Endothelial cell of umbilical vein (primary cell): ENCODE measurements at places on chromosomes 2 and 18. TPM values are rescaled to one million over a fixed set of nuclear protein-coding genes. Genes with fewer than 3 reads are reported as not detected.

DNA sequence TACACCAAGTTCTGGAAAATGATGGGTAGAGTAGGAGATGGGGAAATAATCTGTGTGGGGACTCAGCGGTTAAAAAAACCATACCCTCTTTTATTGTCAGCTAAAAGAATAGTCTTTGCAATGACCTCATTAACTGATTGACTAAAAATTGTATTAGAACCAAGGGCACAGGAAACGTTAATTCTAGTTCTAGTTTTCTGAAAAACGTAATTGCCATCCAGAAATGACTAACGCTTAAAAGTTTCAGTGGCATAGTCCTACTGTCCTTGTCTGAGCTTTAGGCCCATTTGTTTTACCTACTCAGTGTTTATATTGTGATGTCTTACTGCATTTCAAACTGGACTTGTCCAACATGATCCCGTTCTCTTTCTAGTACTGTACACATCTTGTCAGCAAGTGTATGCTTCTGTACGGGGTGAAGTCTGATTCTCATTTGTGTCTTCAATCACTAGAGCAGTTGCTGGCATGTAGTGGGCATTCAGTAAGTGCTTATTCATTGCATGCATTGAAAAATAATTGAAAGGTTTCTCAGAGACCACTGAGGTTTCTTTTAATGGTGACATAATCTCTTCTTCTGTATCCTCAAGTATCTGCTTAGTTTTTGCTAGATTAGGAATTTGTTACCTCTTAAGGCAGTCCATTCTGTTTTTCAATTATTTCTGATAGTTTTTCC lies 81.5 kb downstream of the ZNF407 start:
- no peak for DNase-seq

GRCh38 chr2:240129731-240130392 lies 6.2 kb downstream of the COPS9 start:
- DNase-seq, result no peak

- no peak for DNase-seq
Observed at GRCh38 chr2:214514704-214515103, 103.8 kb downstream of the VWC2L start.

GRCh38 chr2:189425676-189426075 lies 15.6 kb upstream of the WDR75 start:
- DNase-seq, result peak; percentile 32

- DNase-seq, result peak; percentile 60
Observed at GRCh38 chr2:20551260-20551944, 99.5 kb downstream of the HS1BP3 start.

DNA sequence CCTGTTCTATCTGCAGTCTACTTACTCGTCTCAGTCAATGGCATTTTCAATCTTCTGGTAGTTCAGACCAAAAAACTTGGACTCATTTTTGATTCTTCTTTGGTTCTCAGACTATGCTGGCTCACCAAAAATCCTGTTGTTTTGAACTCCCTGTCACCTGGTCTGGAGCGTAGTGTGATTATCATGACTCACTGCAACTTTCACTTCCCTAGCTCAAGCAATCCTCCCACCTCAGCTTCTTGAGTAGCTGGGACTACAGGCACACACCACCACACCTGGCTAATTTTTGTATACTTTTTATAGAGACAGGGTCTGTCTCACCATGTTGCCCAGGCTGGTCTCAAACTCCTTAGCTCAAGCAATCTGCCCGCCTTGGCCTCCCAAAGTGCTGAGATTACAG lies 163.3 kb upstream of the CDH7 start:
- DNase-seq, result no peak

GRCh38 chr2:70986499-70987189 lies 8.0 kb downstream of the TEX261 start:
- no peak for DNase-seq

DNA sequence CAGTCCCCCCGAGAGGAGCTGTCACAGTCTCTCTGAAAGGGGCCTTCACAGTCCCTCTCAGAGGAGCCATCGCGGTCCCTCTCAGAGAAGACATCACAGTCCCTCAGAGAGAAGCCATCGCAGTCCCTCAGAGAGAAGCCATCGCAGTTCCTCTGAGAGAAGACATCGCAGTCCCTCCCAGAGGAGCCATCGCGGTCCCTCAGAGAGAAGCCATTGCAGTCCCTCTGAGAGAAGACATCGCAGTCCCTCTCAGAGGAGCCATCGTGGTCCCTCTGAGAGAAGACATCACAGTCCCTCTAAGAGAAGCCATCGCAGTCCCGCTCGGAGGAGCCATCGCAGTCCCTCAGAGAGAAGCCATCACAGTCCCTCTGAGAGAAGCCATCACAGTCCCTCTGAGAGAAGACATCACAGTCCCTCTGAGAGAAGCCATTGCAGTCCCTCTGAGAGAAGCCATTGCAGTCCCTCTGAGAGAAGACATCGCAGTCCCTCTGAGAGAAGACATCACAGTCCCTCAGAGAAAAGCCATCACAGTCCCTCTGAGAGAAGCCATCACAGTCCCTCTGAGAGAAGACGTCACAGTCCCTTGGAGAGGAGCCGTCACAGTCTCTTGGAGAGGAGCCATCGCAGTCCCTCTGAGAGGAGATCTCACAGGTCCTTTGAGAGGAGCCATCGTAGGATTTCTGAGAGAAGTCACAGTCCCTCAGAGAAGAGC lies 1.3 kb upstream of the ZNF512 start:
- DNase-seq, result no peak

GRCh38 chr2:176135035-176135440 lies 5.5 kb downstream of the HOXD8 start:
- DNase-seq, result peak; percentile 68

DNA sequence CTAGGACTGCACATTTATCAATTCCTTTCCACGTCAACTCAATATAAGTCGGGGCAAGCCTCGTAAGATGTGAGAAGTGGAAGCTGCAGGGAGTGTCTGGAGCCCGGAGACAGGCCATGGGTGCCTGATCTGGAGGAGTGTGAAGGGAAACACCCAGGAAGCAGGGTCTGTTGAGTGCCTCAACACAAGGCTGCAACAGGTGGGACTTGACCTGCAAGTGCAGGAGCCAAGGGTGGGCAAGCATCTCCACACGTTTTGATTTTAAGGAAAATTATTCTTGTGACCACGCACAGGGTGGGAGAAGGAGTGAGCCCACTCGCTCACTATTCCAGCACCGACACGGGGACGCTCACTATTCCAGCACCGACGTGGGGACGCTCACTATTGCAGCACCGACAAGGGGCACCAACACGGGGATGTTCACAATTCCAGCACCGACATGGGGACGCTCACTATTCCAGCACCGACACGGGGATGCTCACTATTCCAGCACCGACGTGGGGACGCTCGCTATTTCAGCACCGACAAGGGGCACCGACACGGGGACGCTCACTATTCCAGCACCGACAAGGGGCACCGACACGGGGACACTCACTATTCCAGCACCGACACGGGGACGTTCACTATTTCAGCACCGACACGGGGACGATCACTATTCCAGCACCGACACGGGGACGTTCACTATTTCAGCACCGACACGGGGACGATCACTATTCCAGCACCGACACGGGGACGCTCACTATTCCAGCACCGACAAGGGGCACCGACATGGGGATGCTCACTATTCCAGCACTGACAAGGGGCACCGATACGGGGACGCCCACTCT lies 197.3 kb downstream of the EIPR1 start:
- DNase-seq, result peak; percentile 14

DNA sequence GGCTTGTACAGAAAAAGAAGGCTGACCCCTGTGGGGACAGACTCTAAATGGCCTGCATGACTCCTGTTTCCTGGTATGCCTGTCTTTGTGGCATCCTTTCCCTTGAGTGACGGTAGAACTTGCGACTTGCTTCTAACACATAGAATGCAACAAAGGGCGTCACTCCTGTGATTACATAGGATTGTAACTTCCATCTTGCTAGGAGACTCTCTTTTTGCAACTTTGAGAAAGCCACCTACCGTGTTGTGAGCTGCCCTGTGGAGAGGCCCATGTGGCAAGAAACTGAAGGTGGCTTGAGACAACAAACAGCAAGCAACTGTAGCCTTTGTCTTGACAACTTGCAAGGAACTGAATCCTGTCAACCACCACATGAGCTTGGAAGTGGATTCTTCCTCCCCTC lies 46.5 kb downstream of the THNSL2 start:
- DNase-seq, result no peak

GRCh38 chr2:122486086-122486485 lies 730.6 kb downstream of the TSN start:
- DNase-seq, result no peak

DNA sequence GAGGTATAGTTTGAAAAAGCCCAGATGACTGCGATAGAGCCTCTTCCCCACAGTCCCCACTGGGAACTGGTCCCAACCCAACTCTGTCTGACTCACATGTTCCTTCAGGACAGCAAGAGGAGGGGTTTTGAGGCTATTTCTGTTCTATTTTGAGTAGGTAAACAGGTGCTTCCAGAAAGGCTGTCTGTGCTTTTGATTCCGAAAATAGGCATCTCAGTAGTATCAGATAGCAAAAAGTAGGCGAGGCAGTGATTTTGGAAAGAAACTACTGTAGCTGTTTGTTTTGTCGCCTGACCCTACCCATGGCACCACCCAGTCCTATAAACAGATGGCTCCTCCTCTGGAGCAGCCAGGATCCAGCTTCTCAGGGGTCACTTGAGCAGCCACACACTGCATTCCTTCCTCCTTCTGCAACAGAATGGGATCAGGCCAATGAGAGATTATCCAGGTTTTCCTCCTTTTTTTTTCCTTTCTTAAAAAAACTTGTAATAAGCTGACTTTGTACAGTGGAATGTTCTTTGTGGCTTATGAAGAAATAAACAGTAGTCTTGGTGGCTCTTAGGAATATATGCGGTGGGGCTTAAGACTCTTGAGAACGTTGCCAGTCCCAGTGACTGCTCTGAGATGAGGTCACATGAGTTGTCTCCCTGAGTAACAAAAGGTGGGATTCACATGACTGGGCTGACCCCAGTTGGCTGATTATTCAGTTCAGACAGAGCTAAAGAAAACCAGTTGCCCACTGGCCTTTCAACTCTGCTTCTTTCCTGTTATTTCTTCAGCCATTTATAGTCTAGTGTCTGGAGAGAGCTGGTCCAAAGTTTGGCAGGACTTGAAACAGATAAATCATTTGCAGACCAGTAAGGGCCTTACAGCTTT lies 98.6 kb downstream of the KCNS3 start:
- DNase-seq, result no peak

DNA sequence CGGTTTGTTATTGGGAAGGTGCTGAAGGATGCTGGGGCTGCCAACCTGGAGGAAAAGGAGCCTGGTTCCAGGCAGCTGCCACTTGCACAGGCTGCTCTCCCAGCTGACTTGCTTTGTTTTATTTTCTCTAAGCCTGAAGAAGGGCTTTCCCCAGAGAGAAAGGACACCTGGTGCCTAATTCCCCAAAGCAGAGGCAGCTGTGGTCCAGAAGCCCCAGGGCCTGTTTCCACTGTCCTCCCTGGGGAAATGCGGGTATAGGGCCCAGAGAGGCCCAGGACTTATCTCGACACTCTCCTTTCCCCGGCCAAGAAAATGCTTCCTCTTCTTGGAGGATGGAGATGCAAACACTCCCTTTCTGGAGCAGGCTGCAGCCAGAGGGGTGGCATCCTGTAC lies 30.1 kb downstream of the INO80C start:
- DNase-seq, result peak; percentile 18

GRCh38 chr2:58484221-58484620 lies 243.1 kb upstream of the FANCL start:
- no peak for DNase-seq

GRCh38 chr2:134466141-134466540 lies 212.3 kb downstream of the MGAT5 start:
- peak; percentile 26 for DNase-seq

GRCh38 chr2:778731-779350 lies 101.6 kb upstream of the TMEM18 start:
- DNase-seq, result no peak

DNA sequence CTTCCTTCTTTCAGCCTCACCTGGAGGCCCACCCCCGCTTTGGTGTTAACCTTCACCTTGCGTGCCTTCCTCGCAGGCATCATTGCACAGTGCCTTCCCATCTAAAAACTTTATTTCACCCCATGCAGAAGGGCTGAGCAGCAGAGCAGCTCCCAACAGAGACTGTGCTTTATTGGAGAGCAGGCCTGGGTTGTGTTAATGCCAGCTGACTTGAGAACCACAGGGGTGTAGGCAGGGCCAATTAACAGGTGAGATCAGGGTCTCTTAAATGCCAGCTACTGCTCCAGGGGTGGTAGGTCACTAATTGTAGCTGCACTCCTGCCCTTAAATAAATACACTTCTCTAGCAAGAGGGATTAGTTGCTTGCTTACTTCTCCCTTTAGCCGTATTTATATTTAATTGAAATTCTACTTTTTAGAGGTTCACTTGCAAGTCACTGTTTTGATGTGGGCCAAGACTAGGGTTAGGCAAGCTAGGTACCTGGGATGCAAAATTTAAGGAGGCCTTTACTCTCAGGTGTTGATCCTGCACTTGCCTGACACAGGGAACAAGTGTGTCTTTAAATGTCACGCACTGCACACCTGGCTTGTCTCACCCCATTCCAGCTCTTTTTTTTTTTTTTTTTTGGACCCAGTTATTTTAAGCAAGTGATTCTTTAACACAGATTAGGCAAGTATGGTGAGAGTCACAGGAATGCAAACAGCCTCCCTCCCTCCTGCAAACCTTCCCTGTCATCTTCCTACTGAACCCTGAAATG lies 54.5 kb downstream of the LYPD1 start:
- DNase-seq, result no peak

- DNase-seq, result no peak
Observed at GRCh38 chr2:9199716-9200632, 6.6 kb upstream of the ASAP2 start.

GRCh38 chr2:196809260-196809659 lies at the start of gene C2orf66:
C2orf66 (minus strand) TSS chr2:196809355; CDS start chr2:196809336, 19 bp downstream.
- DNase-seq, result no peak

DNA sequence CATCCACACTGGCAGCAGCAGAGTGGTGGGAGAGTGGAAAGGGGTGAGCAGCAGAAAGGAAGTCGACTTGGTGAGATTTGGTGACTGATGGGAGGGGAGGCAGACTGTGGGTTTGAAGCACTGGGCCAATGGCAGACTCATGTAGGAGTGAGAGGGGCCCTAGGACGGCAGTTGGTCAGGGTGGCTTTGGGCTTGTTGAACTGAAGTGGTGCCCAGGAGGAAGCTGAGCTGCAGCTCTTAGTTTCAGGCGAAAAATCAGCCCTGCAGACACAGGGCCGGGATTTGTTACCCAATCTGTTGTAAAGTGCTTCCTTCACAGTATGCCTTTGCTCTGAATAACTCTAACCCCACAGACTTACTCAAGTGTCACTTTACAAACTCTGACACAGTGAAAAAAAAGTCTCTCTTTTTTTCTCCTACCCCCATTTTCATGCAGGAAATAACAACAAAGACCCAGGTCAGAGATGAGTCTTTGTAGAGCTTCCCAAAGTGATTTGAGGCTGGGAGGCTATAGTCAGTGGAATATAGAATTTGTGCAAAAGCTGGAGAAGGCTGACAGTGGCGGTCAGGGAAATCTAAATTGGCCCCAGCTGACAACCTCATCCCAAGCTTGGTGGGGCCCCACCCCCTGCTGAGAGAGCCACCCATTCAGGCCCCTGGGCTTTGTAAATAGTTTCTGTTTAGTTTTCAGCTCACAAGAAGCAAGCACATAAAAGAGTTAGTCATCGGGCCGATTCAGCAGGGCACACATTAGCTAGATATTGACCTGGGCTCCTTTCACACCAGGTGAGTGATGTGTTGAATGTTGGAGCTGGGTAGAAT lies 226.9 kb downstream of the VAPA start:
- DNase-seq, result no peak

Gene MYO7B
- 0.17 and 0.18 TPM in 2 replicates for polyA plus RNA-seq

Gene UGT1A8
- not detected in 2 replicates for polyA plus RNA-seq

Gene IL1F10
- not detected in 2 replicates for polyA plus RNA-seq

Gene FAM117B
- polyA plus RNA-seq, result 1.1 and 1.3 TPM in 2 replicates

Gene RNF125
- 0.40 and 0.73 TPM in 2 replicates for polyA plus RNA-seq

Gene FBXO36
- polyA plus RNA-seq, result 0.92 and 1.2 TPM in 2 replicates

Gene SERPINB4
- polyA plus RNA-seq, result not detected in 2 replicates

Gene BZW1
- 130 and 174 TPM in 2 replicates for polyA plus RNA-seq

Gene LIMS4
- 18.3 and 28.8 TPM in 2 replicates for polyA plus RNA-seq

Gene IL1A
- polyA plus RNA-seq, result 0.25 and 0.29 TPM in 2 replicates

Gene TMEM18
- 15.5 and 19.1 TPM in 2 replicates for polyA plus RNA-seq

Gene CACNB4
- 0.13 and 0.23 TPM in 2 replicates for polyA plus RNA-seq
